ENCODE measurements at places on chromosomes 7 and 10.

DNA sequence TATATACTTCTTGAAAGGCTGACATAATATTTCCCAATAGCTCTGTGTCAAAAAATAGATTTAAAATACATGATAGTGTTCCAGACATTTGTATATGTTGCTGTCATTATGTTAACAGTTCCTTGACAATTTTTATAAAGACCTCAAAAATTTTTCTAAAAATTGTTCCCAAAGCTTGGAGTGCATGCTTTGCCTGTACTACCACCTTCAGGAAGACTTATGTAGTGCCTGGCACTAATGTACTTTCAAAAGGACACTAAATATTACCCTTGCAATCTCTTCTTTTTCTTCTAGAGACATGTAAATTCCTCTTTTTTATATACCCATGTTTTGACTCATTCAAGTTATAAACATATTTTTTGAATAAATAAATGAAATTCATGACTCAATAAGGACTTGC is 48.0 kb upstream of the SP8 start:
- no peak for DNase-seq
- H3K36me3 ChIP-seq: no peaks in the 10 kb centered on the region
- no peaks in the 10 kb centered on the region for H3K27me3 ChIP-seq

DNA sequence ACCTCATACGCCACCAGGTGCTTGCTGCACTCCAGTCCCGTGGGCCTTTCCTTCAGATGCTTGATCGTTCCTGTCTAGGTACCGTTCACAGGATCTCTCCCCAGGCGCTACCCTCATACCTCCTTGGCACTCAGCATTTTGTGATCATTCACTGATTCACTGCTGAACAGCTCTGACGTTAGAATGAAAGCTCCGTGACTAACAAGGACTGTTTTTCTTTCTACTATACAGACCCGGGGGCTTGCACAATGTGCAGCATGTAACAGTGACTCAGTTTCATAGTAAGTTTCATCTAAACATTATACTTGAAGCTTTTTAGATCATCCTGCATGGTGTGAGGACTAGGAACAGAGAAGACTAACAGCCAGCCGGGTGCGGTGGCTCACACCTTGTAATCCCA is 20.6 kb downstream of the KIN start:
- DNase-seq: no peak
- H3K4me3 ChIP-seq: no peak overlapping the region
- no peaks in the 10 kb centered on the region for H3K4me1 ChIP-seq
- H3K27me3 ChIP-seq: no peaks in the 10 kb centered on the region
- peaks cover 74% of the 10 kb centered on the region for H3K36me3 ChIP-seq
- no peak overlapping the region for H3K27ac ChIP-seq

DNA sequence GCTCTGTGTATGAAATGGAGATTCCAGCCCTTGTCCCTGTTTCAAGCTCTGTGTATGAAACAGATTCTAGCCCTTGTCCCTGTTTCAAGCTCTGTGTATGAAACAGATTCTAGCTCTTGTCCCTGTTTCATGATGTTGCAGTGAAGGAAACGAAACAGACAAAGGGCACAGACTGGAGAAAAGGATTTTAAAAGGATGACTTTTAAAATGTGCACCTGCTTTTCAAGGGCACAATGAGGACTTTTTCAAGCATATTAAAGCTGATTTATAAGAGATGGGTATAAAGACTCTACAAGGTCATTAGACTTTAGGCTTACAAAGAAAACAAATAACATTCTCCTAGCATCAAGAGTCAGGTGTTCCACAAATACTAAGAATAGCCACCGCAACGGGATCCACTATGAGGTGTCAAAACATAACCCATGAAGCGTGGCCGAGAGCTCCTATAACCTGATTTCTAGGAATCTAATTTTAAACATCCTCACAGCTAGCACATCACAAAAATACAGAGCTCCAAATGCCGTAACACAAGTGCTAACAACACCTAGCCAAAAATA is 29.0 kb downstream of the DIP2C start:
- no peaks in the 10 kb centered on the region for H3K4me1 ChIP-seq
- no peak overlapping the region for H3K27ac ChIP-seq
- H3K27me3 ChIP-seq: peaks cover 13% of the 10 kb centered on the region
- no peaks in the 10 kb centered on the region for H3K36me3 ChIP-seq
- no peak overlapping the region for H3K4me3 ChIP-seq
- no peak for DNase-seq

- H3K27me3 ChIP-seq: peaks cover 5% of the 10 kb centered on the region
- DNase-seq: no peak
- H3K36me3 ChIP-seq: no peaks in the 10 kb centered on the region
- no peak overlapping the region for H3K4me3 ChIP-seq
- H3K4me1 ChIP-seq: no peaks in the 10 kb centered on the region
Observed at GRCh38 chr10:95308389-95309302, 17.8 kb upstream of the PDLIM1 start.

- no peaks in the 10 kb centered on the region for H3K4me1 ChIP-seq
- H3K36me3 ChIP-seq: no peaks in the 10 kb centered on the region
- no peak overlapping the region for H3K4me3 ChIP-seq
- H3K27ac ChIP-seq: no peak overlapping the region
- no peak for DNase-seq
Observed at GRCh38 chr7:120838281-120838682, 19.7 kb downstream of the TSPAN12 start.

DNA sequence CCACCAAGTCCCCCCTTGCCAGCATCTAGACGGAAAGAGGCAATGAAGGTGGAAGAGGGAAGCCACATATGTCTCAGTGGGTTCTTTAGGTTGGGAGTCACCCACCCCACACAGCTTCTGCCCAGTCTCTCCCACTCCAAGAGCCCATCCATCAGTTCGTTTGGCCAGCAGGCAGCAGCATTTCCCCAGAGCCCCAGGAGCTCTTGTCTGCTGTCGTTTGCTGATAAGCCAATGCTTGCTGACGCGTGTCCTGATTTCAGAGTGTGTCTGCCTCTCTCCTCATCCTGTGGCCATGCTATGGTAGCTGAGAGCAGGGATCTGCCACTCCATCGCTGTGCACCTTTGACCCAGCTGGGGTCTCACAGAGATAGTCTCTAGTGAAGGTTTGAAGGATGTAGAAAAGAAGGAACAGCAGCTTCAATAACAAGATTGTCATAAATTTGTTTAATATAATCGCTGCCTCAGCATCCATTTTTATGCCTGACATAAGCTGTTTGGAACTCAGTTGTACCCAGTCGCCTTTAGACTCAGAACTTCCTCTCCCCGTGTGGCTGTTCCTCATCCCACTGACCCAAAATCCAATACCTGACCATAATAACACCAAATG is 39.4 kb upstream of the GDF10 start:
- H3K4me3 ChIP-seq: no peak overlapping the region
- H3K27me3 ChIP-seq: no peaks in the 10 kb centered on the region
- H3K36me3 ChIP-seq: no peaks in the 10 kb centered on the region
- H3K4me1 ChIP-seq: peaks cover 76% of the 10 kb centered on the region

DNA sequence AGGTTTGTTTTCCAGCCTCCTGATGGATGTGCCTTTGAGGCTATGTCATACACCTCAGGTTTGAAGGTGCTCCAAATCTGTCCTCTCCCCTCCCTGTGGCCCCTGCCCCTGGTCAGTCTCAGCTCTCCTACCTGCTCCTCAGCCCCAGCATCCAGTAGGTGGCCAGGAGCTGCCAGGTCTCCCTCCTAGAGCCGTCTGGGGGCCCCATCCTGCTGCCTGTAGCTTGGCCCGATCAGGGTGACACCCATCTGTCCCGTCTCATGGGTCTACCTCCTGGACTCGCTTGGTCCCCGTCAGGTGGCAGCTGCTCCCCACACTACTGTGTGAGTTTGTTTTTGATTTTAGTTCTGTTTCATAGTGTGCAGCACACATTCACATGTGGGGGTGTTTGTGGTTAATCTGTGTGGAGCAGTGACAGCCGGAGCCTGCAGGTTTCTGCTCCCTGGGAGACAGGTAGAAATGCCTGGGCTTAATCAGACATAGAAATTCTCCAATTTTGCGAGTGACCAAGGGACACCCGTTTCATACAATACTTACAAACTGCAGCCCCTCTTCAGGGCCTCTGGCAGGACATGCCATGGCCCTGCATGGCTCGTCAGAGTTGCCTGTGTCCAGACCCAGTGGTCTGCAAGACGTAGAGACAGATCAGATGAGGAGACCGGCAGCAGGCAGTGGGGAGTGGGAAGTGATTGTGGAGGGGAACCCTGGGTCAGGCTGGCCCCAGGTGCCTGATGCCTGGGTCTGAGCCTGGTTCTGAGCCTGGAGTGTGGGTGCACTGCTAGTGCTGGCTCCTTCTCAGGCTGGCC is 17.1 kb downstream of the ADCY1 start:
- H3K4me1 ChIP-seq: no peaks in the 10 kb centered on the region
- DNase-seq: no peak
- H3K27ac ChIP-seq: no peak overlapping the region
- H3K27me3 ChIP-seq: peaks cover 4% of the 10 kb centered on the region
